NCI-H1436 treated with DMSO at 0.1 percent for 48 hours (cell line): ENCODE measurements at places on chromosomes 6 and 20.

- DNase-seq, result no peak
Observed at GRCh38 chr6:89368999-89369398, 16.5 kb upstream of the UBE2J1 start.

GRCh38 chr6:67898875-67899274, 736.2 kb upstream of the ADGRB3 start:
- no peak for DNase-seq

DNA sequence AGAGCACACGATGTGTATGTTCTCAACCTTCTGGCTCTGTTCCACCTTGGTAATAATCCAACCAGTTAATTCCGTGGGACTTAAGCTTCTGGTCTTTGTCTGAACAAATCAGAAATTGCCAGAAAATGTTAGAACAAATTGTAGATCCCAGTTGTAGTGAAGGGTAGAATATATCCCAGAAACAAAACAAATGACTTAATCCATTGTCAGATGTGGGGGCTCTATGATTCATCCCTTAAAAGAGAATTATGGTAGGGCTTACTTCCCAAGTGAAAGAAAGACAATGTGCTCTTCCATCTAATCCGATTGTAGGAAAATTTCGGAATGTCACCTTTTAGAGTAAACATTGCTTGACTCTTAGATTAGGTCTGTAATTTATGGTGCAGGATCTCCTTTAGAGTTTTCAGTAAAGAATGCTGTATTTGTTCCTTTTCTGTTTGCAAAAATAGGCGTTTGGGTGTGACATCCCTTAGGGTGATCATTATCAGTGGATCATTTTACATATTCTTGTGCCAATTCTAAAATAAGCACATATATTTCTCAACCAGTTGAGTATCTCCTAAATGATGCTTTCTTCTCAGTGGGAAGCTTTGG, 234.5 kb upstream of the ZNF217 start:
- DNase-seq, result no peak

DNA sequence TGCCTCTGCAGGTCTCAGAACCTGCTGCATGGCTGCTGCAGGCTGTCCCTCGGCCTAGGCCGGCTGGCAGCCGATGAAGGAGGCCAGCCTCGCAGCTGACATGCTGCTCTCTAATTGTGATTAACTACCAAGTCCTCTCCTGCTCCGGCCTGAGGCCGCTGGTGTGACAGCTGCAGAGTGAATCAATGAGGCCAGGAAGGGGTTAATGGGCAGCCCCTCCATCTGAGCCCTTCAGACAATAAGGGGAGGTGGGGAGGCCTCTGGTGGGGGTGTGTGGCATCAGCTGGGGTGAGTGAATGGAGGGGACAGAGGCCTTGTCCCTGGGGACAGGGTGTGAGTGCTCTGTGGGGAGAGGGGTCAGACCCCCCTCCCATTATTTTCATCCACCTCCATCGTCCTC, 34.4 kb downstream of the SLC52A3 start:
- DNase-seq, result no peak

- no peak for DNase-seq
Observed at GRCh38 chr6:34908194-34908593, 19.1 kb downstream of the ANKS1A start.

- no peak for DNase-seq
Observed at GRCh38 chr6:1312473-1313367, 822 bp downstream of the FOXQ1 start.

DNA sequence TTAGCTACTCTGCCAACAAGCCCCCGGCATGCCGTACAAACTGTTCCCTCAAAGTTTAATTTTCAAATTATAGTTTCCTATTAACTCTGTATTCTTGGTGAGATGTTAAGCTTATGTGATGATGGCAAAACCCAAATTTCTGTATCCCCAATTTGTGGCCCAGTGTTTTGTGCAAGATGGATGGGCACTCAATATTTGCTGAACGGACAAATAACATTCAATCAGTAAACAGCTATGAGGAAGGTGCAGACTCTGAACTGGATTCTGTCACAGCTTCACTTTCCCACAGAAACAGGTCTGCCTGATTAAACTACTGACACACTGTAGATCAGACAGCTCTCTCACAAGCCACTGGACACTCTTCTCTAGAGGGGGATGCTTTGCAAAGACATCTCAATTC, 54.1 kb downstream of the NUDT3 start:
- DNase-seq, result no peak

GRCh38 chr6:106631346-106631745, 2.0 kb downstream of the QRSL1 start:
- DNase-seq, result no peak

DNA sequence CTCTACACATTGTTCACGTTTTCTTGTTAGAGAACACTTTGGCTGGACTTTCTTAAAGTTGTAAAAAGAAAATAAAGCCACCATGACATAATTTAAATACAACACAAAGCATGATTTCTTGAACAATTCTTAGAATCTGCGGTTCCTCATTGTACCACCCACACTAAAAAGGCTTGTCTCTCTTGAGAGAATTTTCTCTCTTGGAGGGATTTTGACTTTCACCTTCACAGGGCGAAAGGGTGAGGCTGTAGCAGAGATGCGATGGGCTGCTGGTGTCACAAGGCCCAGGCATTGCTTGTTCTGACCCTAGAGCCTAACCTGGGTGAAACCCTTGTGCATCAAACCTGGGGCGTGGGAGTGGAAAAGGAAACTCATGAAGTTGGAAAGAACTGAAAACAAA, 122.7 kb upstream of the RIPOR2 start:
- DNase-seq, result no peak

DNA sequence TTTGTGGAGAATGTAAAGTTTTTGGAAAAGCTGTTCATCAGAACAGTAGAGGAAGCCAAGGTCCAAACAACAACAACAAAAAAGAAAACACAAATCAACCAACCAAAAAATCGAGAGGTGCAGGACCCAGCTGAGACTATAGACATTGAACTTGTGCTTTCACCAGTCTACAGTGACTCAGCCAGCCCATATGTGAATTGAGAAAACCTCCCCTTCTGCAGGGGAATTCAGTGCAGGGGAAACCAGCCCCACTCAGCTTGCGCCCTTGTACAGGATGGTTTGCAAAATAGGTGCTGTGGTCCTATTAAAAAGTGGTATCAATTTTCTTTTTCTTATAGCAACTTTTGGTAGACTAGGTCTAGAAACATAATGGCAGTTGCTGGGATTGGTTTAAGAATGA, 21.3 kb downstream of the MLIP start:
- no peak for DNase-seq

GRCh38 chr20:51029963-51030920, 7.3 kb upstream of the KCNG1 start:
- DNase-seq, result no peak

DNA sequence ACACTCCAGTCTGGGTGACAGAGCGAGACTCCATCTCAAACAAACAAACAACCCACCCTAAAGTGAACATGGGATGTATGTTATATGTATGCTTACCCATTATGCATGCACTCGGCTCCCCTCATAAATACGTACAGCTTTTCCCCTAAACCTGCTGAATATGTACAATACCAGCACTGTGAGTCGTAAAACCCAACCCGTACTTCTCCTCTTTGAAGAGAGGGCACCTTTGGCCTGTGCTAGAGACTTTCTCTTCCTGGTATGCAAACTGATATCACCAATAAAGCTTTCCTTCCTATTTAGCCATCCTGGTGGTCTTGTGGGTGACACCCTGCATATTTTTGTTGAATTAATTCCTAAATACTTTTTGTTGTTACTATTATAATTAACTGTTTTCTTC, 51.3 kb downstream of the VSTM2L start:
- no peak for DNase-seq

DNA sequence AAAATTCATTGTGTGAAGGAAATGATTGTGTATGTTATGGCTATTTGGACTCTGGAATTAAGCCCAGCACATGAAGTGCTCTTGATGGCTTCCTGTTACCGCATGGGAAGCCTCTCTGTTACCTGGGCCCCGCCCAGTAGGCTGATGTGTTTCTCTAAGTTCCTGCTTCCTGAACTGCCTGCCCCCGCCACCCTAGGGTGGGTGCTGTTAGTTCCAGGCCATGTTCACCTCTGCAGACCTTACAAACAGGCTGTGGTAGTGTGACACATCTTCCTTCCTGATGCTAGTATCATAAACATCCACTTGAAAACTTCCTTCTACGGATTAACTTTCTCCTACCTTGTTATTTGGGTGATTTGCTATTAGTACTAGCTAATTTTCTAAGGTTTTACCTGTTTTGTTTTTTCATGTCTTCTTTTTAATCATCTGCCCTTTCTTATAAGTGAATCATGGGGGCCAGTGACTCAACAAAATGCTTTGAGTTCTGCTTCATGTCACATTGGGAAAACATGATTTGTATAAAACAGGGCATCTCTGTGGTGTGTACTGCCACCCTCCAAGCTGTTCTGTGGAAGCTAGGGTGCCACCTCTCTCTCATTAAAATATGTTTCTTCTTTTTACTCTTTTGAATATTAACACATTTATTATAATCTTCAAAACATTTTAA, 40.6 kb downstream of the SH3BGRL2 start:
- DNase-seq, result peak; percentile 29

- DNase-seq, result no peak
Observed at GRCh38 chr6:150128425-150128824, 14.4 kb upstream of the PPP1R14C start.

GRCh38 chr6:111921103-111921502, 47.9 kb upstream of the FYN start:
- no peak for DNase-seq

GRCh38 chr6:111411978-111412566, 70.9 kb downstream of the REV3L start:
- DNase-seq, result no peak

- DNase-seq, result no peak
Observed at GRCh38 chr20:38880952-38881735, 45.1 kb upstream of the FAM83D start.

DNA sequence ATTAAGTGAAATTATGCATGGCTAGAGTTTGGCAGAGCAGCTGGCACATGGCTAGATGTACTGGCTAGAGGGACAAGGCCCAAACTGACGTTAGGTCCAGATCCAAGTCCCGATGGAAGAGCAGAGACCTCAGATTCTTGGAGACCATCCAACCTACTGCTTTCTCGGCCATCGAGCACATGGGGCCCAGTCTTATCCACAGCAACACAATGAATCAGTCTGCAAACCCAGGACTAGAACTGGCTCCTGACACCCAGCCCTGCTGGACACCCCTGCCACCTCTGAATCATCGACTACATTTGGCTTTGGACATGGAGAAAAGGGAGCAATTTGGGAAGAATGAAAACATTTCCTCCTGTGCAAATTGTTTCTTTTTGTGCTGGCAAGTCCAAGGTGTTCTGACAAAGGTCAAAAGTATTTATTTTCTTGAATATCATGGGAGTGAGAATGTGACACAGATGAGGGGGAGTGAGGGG, 23.9 kb upstream of the YWHAB start:
- DNase-seq, result no peak
